ENCODE measurements at places on chromosomes 7 and 10. TPM values are rescaled to one million over a fixed set of nuclear protein-coding genes. Genes with fewer than 3 reads are reported as not detected.

CYP26A1 gene
- not detected for total RNA-seq

TRIL gene
- 1.4 TPM for total RNA-seq

FUOM gene
- 13.0 TPM for total RNA-seq

ZKSCAN1 gene
- total RNA-seq = 173 TPM

IGFBP1 gene
- total RNA-seq = 0.20 TPM

FAM24A gene
- total RNA-seq = not detected

CCDC172 gene
- not detected for total RNA-seq

NPSR1 gene
- not detected for total RNA-seq

- no peak for DNase-seq
Measured at GRCh38 chr7:30065746-30066145, 37.5 kb downstream of the PLEKHA8 start.

DNA sequence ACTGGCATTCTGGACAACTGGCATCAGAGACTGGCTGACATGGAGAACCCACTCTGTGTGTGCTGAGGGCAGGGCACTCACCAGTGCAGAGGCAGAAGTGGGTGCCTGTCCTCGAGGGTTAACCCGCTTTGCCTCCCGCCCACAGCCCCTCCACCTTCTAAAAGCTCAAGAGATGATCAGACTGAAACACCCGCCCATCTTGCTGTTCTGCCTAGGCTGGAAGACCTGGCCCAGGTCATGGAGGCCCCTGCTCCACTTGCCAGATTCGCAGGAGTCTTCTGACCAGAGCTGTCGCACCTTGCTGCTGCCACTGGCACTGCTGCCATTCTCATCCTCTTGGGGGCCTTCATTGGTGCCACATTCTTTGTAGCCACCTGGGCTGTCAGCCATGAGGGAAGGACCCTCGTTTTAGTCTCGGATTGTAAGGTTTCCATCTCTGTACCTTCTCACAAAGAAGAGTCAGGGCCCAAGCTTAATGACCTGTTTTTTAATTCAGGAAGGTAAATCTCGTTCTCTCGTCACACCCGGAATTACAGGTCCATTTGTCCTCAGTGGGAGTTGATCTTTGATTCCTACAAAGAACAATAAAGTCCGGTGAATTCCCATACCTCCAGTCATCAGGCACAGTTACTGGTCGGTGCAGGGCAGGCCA is 1.9 kb downstream of the CYREN start:
- no peak for DNase-seq

- DNase-seq = no peak
Measured at GRCh38 chr7:103859709-103860108, 129.7 kb downstream of the RELN start.

DNA sequence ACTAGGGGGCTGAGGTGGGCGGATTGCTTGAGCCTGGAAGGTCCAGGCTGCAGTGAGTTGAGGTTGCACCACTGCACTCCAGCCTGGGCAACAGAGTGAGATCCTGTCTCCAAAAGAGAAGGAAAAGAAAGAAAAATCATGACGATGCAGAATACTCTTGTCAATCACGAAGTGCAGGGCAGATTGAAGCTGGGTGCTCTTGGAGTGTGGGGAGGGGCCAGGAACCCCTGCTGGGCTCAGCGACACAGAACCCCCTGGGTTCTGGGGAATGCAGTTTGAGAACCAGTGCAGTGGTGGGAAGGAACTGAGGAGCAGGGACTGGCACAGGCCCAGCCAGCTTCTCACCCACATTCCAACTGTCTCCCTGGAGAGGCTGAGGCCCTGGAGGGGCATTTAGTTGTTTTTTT is 10.8 kb upstream of the INTS1 start:
- DNase-seq = no peak

DNA sequence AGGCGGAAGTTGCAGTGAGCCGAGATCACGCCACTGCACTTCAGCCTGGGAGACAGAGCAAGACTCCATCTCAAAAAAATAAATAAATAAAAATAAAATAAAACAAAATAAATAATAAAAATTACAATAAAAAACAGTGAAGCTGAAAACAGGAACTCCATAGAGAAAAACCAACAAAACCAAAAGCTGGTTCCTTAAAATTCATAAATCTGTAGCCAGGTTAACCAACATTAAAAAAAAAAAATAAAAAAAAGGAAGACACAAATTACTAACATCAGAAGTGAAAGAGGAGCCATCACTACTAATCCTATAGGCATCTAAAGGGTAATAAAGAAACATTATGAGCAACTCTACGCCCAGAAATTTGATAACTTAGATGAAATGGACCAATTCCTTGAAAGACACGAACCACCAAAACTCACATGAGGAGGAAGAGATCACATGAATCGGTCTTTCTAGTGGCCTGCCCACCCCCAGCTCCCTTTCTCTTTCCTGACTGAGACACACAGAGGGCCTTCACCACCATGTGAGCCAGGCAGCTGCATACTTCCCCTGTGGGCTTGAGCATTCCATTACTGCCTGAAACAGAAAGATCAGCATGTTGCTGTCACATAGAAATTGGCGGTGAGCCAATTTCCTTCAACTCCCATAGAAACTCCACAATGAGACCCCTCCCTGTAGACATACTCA is 208.7 kb downstream of the MAD1L1 start:
- DNase-seq = no peak

DNA sequence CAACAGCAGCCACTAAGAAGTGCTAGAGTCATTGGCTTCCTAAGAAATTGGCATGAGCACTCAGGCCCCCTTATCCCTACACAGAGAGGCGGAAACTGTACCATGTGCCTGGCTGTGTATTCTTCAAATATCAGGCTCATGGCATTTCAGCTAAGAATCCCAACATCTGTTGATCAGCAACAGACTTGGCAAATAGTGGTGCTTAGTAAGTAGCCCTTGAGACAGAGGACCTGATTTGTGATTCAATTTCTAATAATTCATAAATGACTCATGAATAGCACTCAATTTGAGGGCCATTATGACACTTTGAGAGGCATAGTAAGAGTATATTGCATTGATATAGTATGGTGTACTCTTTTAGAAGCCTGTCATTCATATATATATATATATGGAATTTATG is 309.1 kb downstream of the LRMDA start:
- no peak for DNase-seq

- no peak for DNase-seq
Measured at GRCh38 chr7:44080118-44080517, 2.2 kb downstream of the POLM start.

- no peak for DNase-seq
Measured at GRCh38 chr7:14258861-14259260, 269.4 kb upstream of the ETV1 start.

DNA sequence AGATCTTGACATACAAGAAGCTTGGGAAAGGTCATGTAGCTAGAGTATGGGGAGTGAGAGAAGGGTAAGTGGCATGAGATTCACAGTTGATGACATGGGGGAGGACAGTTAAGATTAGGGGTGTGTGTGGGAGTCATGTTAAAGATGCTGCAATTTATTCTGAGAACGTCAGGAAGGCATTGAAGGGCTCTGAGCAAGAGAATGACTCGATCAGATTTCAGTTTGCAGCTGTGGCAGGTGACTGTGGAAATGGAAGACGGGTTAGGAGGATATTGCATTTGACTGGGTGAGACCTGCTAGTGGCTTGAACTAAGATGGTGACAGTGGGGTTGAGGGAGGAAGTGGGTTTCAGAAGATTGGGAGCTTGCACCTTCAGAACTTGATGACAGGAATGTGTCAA is 5.6 kb downstream of the CDC123 start:
- DNase-seq = no peak

GRCh38 chr10:21961847-21962246 is 41.7 kb downstream of the DNAJC1 start:
- DNase-seq = no peak

DNA sequence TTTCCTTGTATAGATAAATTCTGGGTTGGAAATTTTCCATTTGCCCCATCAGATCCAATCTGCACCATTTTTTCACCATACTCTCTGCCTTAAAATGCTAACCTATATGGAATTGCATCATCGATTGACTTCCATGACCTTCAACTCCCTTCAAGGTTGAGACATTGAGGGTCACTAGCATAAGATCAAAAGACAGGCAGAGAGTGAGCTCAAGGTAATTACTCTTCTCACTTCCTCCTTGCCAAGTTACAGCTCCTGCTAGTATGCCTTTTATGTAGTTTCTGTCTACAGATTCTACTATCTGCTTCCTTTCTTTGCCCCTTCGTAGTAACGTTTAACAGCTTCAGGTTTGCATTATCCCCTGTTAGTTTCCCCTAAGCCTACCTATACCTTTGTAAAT is 1127.7 kb upstream of the LRRTM3 start:
- no peak for DNase-seq

GRCh38 chr10:124180044-124180745 is 86.8 kb upstream of the CHST15 start:
- DNase-seq = no peak

GRCh38 chr7:13290975-13291374 is 603.5 kb downstream of the ARL4A start:
- DNase-seq = no peak

DNA sequence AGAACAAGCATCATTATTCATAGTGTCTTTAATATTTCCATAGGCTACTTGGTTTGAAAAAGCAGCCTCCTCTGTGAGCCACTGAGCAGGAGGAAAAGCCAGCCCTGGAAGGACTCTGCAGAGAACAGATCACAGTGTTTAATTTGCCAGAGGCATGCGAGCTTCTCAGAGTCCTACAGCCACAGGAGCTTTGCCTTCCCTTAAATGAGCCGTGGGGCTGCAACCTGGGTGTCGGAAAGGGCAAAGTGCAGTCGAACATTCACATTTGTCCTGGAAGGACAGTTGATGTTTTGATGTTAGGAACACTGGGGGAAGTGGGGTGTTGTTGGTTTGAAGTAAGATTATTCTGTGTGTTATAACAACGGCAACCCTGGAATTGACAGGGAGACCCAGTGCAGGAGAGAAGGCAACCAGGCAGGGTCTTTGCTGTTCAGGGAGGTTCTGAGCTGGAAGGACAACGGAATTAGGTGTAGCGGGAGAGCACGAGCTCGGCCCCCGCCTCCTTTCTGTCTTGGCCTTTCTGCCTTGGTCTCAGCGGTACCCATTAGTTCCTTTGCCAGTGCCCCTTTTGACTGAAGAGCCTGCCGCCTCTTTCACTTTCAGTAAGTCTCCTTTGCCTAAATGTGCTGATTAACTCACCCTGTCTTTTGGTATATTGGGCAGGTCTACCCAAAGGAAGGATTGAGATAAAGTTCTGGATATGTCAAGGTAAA is 192.3 kb upstream of the PITRM1 start:
- no peak for DNase-seq

- DNase-seq = no peak
Measured at GRCh38 chr10:86018735-86019058, 347.9 kb downstream of the GRID1 start.

DNA sequence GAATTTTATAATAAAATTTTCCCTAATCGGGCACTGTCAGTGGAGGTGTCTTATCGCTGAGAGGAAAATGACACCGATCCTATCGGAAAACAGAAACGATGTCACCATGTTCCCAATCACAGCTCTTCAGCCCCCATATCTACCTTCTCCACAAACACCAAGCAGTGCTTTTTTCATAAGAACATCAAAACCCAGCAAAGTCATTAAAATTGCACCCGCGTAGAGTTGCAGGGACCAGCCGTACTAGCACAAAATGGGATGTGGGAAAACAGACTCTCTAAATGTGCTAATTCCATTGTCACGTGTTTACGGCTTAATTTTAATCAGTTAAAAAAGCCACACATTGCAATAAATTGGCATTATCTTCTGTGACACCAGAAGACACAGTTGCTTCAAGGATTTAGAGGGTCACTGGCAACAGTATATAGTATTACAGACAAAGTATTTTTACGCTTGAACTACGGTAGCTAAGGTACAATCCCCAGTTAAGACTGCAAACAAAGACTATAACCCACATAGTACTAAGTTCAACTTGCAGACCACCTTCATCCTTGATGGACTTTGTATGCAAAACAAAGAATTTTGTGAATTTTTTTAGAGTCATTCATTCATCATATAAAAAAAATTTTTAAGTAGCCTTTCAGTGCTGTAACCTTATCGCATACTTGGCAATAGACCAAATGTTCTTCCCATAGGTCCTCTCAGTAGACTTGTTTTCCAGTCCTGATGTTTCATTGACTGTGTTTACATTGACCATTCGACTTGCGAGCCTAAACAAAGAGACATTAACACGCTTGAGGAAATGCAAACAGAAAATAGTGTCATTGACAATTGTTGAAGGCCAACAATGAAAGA is 116.0 kb downstream of the VTI1A start:
- DNase-seq = no peak

- no peak for DNase-seq
Measured at GRCh38 chr10:72765051-72765745, 73.3 kb downstream of the MCU start.

GRCh38 chr10:111984057-111984456 is 199.5 kb downstream of the GPAM start:
- no peak for DNase-seq

DNA sequence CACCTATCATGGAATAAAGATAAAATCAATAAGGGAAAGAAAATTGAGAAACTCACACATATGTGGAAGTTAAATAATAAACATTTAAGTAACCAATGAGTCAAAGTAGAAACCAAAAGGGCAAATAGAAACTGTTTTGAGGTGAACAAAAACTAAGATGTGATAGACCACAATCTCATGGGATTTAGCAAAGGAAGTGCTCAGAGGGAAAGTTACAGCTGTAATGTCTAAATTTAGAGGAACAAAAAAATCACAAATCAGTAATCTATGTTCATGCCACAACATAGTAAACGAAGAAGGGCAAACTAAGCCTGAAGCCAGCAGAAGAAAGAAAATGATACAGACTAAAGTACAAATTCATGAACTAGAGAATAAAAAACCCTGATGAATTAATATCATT is 16.3 kb downstream of the CYP3A4 start:
- DNase-seq = no peak

- no peak for DNase-seq
Measured at GRCh38 chr10:106775127-106775526, 389.4 kb downstream of the SORCS1 start.

GRCh38 chr7:44313016-44313415 is 12.4 kb downstream of the CAMK2B start:
- peak; percentile 4 for DNase-seq

DNA sequence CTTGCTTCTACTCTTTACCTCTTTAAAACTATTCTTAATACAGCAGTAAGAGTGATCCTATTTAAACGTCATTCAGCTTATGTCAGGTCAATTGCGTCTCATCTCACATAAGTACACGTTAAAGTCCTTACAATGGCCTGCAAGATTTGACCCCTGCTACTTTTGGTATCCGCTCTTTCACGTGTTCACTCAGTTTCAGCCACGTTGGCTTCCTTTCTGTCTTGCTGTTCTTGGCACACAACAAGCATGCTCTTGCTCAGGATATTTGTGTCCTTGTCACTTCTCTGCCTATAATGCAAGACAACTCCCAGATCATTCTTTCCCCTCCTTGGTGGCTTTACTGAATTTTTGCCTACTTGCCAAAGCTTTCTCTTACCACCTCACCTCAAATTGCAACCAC is 296.8 kb downstream of the PCLO start:
- DNase-seq = no peak

Measured in mucosa of gallbladder (tissue), 1 donor.